Stimulated activated CD8-positive, alpha-beta memory T cell treated with anti-CD3 and anti-CD28 coated beads, Interleukin-4, amount 100 ng/mL, for 48 hours (primary cell): ENCODE measurements at places on chromosomes 11 and 22.

GRCh38 chr11:12103411-12104225 is 6.8 kb upstream of the MICAL2 start:
- no peak for DNase-seq

DNA sequence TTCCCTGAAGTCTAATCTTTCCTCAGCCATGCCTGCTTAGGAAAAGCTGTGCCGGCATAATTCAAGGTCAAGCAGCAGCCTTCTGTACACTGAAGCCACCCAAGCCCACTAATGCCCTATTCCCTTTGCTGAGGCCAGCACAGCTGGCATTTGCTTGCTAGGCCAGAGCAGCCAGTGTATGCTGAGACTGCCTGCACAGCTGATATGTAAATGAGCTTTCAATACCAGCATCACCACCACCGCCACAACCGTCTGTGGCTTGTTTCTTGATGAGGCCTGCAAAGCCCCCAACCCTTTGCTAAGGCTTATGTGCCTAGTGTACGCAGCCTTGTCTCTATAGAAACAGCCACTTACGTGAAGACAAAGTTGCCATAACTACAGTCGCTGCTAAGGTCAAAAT is 56.3 kb upstream of the TNRC6B start:
- no peak for DNase-seq

DNA sequence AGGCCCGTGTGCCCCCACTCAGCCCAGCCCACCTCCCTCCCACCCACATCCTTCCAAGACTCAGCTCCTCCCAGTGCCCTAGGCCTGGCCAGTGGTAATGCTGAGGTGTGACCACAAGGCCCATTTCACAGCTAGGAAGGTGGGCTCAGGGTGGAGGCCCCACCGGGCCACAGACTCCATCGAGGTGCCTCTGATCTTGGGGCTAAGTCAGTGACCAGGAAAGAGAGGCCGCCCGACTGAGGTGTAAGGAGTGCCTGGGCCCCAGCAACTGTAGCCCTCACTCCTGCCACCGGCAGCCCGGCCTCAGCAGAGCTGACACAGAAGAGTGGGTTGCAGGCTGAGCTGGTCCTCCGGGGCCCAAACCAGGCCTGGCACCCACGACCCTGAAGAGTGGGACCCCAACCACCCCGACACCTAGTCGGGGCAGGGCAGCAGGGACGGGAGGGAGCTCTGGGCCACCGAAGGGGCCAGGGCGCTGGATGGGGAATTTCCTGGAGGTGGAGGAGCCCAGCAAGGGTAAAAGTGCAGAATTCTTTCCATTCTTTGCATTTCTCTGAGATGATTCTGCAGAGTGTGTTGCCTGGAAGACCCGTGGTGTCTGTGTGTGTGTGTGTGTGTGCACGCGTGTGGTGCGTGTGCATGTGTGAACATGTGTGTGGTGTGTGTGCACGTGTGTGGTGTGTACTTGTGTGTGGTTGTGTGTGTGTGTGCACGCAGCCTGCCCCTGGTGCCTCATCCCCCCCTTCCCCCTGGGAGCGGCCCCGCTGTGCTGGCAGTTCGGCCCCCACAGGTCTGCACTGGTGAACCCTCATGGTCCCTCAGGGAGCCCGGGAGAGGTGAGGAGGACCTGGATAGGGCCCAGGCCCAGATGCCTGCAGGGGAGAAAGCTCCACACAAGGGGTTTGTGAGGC is 8.3 kb upstream of the PIM3 start:
- no peak for DNase-seq

GRCh38 chr22:41140365-41140957 is 48.1 kb downstream of the EP300 start:
- no peak for DNase-seq

DNA sequence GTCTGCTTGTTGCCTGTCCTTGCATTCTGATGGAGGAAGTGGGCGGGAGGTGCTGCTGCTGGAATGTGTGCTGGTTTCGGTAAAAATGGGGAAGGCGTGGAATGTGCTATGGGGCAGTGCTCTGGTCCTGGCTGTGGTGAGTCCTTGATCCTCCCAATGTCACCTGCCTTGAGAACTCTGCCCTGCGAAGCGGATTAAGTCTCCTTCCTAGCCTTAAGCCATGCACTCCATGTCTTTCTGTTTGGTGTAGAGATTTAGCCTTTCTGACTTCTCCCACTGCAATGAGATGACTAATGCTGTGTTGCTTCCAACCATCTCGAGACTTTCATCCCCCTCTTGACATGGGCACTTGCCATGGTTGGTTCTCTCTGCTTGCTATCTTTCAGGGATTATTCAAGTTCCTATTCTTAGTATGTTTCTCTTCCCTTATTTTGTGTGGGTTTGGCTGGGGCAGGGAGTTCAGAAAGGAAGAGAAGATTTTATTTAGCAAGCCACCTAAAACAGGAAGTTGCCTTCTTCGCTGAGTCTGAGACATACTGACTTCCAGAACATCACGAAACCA is 687.9 kb downstream of the NTM start:
- DNase-seq: no peak

GRCh38 chr11:73281201-73281741 is 9.1 kb downstream of the P2RY6 start:
- no peak for DNase-seq
